ENCODE measurements at places on chromosomes 5 and 9.
A peak's percentile ranks its signal among the peaks of the same experiment; 100 is the strongest.

GRCh38 chr5:147336876-147337275 is 102.0 kb downstream of the STK32A start:
- no peak for DNase-seq

DNA sequence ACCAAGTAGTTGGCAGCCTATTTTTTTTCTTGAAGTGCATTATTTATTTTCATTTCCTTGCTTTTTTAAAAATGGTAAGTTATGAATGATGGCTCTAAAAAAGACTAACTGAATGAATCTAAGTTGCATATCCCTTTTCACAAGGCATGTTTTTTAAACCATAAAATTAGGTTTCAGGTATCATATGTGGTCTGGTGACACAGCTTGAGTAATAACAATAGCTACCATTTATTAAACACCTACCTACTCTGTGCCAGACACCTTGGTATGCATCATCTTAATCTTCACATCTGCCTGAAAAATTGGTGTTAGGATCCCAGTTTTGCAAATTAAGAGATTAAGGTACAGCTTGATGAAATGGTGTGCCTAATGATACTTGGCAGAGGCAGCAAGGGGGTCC is 4.3 kb upstream of the GABBR2 start:
- DNase-seq: no peak

- no peak for DNase-seq
Observed at GRCh38 chr9:38423273-38423972, 831 bp downstream of the IGFBPL1 start.

DNA sequence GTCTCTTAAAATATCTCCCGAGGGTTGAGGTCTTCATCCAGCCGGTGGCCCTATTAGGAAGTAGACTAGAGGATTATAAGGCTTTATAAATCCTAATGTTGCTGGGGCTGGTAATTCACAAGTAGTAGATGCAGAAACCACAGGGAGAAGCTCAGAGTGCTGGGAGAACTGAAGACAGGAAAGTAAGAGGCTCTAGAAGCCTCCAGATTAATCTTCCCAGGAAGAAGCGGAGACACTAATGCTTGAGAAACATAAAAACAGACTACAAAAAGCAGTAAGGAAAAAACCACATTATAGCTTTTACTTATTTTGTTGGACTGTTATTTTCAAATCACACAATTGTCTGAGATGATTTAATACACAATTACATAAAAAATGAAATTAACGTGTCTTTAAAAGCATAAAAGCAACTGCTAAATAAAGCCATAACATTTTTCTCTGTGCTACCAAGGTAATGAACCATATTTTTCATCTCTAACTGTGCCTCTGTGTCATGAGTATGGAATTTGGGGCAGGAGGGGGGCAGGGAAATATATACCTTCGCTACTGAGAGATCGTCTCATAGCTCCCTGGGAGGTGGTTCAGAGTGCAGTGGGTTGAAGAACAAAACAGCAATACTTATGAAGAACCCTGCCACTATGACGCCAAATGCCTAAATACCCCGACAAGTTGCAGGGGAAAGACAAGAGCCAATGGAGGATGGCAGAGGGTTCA is 806.2 kb upstream of the WWC1 start:
- DNase-seq: no peak

GRCh38 chr5:60594715-60595477 is 105.1 kb downstream of the DEPDC1B start:
- DNase-seq: no peak

- DNase-seq: peak; percentile 44
Observed at GRCh38 chr5:57338068-57338867, 144.3 kb downstream of the ACTBL2 start.

DNA sequence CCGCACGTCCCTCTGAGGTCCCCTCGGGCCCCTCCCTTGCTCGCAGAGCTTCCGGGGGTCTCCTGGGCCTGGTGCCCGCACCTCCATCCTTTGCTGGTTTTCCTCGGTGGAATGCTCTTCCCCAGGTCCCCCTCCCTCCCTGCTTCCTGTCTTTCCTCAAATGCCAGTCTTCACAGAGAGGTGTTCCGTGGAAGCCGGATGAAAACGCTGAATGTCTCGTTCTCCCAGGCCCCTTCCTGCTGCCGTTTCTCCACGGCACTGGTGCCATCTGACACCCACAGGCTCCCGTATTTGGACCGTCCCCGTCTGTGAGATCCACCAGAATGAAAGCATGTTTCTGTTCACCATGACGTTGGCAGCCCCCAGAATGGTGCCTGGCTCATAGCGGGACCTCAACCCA is 4.1 kb downstream of the OR2V1 start:
- no peak for DNase-seq

DNA sequence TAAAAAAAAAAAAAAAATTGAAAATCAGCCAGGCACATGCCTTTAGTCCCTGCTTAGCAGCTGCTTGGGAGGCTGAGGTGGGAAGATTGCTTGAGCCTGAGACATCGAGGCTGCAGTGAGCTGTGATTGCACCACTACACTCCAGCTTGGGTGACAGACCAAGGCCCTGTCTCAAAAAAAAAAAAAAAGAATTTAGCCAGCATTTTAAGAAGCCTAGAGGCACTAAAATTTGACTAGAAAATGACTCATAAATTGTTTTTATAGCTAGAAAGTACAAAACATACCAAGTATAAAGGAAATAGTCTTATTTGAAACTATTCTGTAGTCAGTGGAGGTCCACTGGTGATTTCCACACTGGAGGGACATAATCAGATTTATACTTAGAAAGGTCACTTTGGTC is 17.5 kb downstream of the LRRC70 start:
- no peak for DNase-seq

DNA sequence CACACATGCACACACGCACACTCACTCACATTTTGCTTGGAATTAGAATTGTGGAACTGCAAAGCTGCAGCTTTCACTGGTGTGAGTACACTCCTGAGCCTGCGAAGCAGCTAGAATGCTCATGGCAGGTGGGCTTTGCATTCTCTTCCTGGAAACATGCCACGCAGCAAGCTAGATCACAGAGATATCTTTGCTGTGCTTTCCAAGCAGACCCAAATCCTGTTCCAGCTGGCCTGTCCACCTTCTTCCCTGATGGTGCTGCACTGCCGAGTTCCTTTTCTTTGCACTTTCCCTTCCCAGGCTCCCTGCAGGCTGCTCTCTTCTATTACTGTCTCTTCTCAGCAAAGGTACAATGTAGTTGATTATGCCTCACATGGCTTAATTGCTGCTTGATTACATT is 92.7 kb upstream of the CKMT2 start:
- DNase-seq: no peak

DNA sequence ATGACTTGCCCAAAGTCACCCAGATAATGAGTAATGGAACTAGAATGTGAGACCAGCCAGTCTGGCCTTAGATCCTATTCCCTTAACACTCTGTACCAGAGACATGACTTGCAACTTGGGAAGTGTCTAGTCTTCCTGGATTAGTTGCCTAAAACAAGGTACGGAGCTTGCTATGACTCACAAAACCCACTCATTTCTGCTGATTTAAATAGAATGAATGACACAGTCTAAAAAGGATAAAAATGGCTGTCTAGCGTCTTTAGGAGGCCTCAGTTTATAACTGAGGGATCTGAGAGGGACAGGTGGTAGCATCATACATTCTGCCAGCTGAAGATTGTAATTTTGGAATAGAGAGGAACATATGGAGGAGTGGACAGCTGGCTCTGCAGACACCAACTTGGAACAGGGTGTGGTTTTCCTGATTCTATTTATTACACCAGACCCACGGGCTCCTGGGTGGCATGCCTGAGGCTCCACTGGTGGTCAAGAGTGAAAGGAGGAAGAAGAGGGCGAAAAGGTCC is 62.7 kb downstream of the ABLIM3 start:
- no peak for DNase-seq

DNA sequence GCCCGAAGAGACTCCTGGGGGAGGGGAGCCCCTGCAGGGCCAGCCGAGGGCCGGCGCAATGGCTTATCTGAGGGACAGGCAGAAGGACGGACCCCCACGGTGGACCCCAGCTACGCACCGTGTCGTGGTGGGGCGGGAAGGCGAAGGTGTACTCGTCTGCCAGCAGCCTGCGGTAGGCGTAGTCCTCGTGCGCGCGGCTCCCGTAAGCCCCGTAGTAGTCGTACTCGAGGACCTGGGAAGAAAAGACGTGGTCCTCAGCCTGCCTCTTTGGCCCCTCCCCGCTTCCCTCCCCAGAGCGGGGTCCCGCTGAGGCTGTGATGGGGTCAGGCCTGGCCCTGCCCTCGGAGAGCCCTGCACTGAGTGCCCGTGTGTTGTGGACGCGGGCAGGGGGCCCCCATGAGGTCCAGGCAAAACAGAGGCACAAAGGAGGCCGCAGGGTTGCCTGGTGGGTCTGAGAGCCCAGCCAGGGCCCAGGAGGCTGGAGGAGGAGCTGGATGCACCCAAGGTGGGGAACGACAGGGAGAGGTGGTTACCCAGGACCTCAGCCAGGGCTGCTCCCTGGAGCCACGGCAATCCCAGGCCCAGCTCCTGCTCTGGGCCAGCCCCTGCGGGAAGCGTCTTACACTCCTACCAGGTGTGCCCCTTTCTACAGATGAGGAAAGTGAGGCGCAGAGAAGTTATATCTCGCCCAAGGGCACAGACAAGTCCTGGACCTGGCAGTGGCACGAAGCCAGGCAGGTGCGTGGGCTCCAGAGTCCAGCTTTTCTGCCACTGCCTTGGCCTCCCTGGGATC is 35.2 kb downstream of the SARDH start:
- DNase-seq: no peak

GRCh38 chr9:114387680-114388356 is at the start of gene AKNA:
Gene AKNA (minus strand): TSS chr9:114387982. CDS start chr9:114381333, 6,649 bp downstream.
- peak; percentile 87 for DNase-seq

- peak; percentile 13 for DNase-seq
Observed at GRCh38 chr9:36793277-36793676, 220.6 kb downstream of the MELK start.

GRCh38 chr5:166708291-166708690 is 1583.2 kb upstream of the WWC1 start:
- no peak for DNase-seq

- DNase-seq: no peak
Observed at GRCh38 chr9:107603281-107603680, 113.7 kb upstream of the KLF4 start.

DNA sequence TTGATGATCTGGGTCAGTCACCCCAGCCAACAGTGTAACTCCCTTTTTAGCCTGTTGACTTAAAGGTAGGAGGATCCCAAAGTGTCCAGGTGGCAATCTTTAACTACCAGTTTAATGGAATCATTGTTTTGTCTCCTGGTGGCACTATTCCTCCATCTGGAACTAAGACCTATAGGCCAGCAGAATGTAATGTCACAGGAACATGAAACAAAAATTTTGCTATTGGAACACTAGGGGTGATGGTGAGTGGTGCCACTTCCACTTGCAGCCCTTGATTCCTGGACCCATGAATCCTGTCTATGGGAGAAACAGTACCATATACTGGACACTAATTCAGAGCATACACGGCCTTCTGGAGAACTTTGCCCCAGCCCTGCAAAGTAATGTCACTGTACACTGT is 219.5 kb upstream of the RASA1 start:
- DNase-seq: peak; percentile 21

GRCh38 chr5:155189476-155189875 is 175.9 kb downstream of the KIF4B start:
- DNase-seq: no peak

DNA sequence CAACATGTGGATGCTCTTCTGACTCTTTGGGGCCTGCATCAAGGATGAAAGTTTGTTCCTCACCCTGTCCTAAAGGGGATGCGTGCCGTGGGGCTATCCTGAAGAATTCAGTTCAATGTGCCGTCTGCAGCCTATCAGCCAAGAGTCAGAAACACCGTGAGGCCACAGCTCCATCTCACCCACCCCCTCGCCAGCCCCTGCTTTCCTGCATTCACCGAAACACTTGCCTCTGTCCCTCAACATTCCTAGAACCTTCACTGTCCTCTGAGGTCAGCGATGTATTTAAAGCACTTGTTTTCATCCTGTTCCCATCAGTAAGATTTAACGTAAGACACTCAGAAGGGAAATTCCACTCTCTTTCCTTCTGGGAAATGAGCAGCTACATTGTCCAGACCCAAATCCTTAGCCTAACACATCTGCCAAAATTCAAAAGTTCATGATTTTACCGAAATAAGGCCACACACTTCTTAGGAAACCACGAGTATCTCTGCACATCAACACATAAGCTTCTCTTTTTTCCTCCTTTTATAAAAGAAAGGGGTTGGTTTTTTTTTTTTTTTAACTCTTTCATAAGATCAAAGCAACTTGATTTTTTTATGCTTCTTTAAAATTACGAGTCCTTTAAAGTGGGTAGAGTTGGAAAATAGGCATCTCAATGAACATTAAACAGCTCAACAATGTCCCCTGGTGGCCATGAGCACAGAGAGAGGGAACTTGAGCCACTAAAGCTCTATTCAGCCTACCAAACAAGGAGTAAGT is 100.7 kb downstream of the SUSD1 start:
- peak; percentile 87 for DNase-seq

DNA sequence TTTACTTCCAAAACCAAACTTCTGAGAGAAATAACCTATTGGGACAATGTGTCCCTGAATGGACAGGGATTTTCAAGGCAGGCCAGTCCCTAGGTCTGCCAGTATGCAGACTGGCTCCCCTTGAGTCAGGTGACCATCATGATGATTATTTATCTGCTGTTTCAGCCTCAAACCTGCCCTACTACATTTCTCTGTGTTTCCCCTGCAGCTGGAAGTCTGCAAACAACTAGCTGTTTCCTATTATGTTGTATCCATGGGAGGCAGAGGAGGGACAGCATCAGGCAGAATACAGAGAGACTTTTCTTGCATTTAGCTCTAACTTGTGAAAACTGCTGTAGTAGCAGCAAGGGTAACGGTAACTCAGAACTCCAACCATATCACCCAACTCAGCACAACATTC is 36.2 kb upstream of the IFNK start:
- DNase-seq: no peak

- no peak for DNase-seq
Observed at GRCh38 chr9:134211811-134212485, 47.6 kb upstream of the RNU6ATAC start.

GRCh38 chr5:64164166-64164565 is 1.5 kb upstream of the RNF180 start:
- no peak for DNase-seq

DNA sequence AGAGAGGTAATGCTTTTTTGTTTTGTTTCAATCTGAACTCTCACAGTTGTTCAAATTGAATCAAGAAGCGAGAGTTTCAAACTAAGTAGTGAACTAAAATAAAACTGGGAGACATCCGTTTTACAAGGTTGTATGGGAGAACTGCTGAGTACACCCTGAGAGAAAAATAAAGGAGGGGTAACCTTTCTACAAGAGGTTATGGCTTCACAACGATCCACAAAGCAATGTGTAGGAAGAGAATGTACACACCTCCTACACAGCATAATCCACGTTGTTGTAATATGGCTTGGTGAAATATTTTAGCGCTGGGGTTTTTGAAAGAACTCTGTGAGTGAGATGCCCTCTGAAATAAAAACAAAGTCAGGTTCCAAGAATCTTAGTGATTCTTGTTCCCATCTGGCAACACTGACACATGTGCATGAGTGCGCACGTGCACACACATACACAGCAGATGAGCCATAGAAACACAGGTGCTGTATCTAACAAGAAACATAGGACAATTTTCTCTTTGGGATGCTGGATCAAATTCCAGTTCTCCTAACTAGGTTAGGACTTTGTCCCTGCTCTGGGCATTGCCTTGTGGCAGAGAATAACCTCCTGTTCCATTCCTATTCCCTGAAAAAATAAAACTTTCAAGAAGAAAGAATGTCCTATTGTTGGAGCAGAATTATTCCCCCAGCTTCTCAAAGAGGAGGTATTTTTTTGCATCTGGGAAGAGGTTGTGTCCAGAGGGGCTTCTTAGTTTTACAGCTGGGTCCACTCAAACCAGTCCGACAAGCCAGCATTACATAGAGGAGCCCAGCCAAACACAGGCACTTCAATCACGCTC is 94.5 kb upstream of the EFNA5 start:
- DNase-seq: no peak
